ENCODE measurements at places on chromosomes 5 and 9.

DNA sequence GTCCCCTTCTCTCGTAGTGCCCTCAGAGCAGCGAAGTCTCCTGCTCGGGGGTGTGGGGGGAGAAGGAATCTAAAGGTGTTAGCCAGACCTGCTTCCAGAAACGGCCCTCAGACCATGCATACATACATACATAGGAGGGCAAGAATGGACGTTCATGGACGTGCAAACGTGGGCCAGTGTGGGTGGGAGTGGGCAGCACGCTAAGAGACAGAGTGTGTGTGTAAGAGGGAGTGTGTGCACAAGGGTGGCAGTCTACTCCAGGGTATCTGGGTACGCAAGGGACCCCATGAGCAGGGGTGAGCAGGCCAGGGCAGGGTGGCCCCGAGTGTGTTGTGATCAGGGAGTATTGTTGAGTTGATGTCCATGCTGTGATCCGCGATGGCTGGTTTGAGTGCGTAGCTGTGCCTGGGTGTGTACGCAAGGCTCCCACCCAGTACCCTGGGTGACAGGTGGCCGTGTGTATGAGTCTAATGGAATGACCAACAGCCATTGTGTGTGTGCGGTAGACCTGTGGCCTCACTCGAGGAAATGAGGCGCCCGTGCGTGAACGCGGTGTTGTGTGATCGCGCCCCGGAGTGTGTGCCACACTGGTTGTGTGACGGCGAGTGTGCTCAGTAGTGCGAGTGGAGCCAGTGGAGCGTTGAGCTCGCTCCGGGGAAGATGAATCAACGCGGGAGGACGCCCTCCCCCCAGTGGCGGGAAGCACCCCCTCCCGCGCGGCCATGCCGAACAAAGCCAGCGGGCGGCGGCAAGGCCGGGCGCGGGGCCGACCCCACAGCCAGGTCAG, 826 bp downstream of the GPRIN1 start:
- DNase-seq: no peak

- no peak for DNase-seq
Observed at GRCh38 chr5:10581867-10582511, 18.1 kb downstream of the ANKRD33B start.

- DNase-seq: no peak
Observed at GRCh38 chr5:71903808-71904207, 184.7 kb downstream of the CARTPT start.

DNA sequence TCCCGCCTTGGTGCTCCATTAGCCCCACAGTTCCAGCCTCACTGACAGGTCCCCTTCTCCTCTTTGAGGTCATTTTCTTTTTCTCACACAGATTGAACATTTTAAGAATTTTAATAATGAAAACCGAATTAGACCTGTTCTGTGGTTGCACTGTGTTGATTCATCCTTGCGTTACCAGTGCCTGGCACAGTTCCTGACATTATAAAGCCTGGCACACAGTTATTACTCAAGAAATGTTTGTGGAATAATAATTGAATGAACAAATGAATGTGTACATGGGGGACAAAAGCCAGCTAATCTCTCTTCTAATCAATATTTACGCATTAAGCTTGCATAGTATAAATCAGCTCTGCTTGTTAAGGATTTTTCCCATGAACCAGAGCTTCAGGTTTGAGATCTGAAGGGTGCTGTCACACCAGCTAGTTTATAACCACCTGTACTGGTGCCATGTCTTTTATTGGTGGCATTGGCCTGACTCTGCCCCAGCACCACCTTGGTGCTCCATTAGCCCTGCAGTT, 80.0 kb downstream of the SV2C start:
- DNase-seq: no peak

DNA sequence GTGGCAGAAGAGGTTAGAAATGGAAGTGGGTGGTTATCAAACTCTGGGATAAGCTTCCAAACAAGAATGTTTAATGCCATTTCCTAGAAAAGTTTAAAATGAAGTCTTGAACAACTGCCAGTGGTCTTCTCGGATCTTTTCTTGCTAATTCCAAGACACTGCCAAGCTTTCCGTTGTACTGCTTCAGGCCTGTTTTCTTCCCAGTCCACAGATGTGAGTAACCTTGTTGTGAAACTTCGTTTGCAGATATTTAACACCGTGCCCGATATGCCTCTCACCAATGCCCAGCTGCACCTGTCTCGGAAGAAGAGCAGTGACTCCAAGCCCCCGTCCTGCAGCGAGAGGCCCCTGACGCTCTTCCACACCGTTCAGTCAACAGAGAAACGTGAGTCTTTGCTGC, 269.8 kb downstream of the NR3C1 start:
- DNase-seq: no peak

- DNase-seq: no peak
Observed at GRCh38 chr5:78554670-78555069, 93.9 kb downstream of the LHFPL2 start.

DNA sequence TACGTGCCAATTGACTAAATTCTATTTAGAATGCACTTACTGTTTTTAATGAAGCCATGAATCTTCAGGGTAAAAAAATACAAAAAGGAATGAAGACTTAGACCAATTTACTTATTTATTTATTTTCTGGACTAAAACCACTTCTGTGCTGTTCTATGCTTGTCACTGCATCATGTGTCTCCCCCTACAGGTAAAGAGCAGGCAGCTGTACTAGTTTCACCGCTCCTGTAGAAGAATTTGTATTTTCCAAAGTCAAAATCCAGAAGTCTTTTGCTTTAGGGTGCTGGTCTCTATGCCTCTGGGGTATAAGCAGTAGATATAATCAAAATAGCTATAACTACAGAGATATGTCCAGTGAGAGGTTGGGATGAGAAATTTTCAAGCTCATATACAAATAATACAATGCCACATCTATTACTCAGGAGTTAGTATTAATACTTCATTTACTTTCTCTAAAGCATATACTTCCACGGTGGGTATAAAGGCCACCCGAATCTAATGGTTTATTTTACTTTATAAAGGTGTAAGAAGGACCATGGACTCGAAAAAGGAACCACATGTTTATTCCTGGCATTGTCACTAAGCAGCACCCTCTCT, 591.5 kb downstream of the RAB3C start:
- peak; percentile 75 for DNase-seq

DNA sequence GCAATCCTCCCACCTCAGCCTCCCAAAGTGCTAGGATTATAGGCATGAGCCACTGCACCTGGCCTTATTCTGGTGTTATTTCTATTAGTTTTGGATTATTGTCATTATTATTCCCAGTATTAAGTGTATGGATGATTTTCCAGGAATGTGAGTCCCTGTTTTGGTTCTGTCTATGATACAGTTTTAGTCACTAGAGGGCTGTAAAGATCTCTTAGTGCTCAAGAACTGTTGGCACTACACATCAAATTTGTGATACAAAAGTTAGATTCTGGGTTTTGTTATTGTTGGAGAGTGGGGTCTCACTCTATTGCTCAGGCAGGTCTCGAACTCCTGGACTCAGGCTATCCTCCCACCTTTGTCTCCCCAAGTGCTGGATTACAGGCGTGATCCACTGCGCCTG, 12.1 kb downstream of the CCL28 start:
- DNase-seq: peak; percentile 10

DNA sequence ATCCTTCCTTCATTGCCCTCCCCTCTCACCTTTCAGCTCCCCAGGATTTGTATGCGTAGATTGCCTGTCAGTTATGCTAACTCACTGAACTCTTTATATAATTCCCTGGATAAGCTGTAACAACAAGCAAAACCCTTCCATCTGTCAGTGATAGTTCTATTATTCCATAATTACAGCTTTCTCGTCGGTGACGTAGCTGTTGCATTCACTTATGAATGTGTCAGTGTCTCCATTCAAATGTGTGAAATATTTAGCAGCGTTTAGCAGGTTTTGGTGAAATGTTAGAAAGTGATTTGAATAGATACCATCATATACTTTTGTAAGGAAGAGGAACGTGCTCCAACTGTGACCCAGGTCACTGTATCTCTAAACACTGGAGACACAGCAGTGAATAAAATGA, 45.2 kb downstream of the PIP5K1B start:
- DNase-seq: no peak

DNA sequence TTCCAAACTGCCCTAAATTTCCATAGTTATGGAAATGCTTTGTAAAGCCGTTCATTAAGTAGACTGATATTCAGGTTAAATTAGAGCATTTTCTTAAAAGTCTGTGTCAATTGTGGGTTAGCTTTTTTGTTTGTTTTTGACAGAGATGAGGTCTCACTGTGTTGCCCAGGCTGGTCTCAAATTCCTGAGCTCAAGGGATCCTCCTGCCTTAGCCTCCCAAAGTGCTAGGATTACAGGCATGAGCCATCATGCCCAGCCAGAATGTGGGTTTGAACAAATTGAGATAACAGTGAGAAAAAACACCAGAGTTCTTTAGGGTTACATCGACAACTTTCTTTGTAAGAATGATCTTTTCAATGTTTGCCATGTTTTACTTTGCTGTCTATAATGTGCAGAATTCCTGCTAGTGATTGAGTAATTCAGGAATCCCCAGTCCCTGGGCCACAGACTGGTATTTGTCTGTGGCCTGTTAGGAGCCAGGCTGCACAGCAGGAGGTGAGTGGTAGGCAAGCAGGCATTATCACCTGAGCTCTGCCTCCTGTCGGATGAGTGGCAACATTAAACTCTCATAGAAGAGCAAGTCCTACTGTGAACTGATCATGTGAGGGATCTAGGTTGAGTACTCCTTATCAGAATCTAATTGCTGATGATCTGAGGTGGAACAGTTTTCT, 80.5 kb downstream of the RAI14 start:
- no peak for DNase-seq

GRCh38 chr9:134492721-134493460, 148.7 kb upstream of the COL5A1 start:
- no peak for DNase-seq

GRCh38 chr9:120350596-120350995, 229.4 kb downstream of the CDK5RAP2 start:
- no peak for DNase-seq

- no peak for DNase-seq
Observed at GRCh38 chr5:124220418-124220817, 526.0 kb downstream of the ZNF608 start.

DNA sequence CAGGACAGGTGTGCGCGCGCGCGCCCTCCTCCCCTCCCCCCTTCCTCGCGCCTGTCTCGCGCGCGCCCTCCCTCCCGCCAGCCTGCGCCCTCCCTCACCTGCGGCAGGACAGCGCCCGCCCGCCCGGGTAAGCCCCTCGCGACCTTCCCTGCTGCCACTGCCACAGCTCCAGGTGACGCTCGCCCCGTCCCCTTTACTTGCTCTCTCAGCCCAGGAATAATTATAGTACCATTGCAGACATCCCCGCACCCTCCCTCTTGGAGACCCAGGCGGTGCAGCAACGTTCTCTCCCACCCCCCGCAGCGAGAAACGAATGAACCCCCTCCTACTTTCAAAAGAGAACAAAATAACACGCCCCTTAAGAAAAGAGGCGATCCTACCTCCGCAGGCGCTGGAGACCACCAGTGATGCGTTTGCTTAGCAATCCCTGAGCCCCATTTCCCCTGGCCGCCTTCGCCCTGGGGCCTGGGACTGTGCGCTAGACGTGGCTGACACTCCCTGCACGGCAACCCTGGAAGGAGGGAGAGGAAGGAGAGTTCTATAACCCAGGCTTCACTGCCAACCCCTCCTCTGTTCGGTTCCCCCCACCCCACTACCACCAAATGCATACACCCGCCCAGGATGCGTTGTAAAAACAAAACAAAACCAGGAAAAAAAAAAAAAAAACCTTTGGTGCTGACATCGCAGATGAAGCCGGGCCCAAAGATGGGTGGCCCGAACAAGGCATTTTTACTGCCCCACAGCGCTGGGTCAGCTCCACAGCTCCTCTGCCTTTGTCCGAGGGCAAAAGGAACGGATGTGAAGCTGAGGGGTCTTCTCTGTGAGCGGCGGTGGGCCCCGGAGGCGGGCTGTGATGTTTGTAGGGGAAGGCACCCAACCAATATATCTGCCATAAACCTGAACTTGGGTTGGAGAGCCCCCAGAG, 5.6 kb upstream of the PURA start:
- DNase-seq: no peak

GRCh38 chr5:12716664-12717063, 812.4 kb upstream of the CTNND2 start:
- DNase-seq: no peak

- no peak for DNase-seq
Observed at GRCh38 chr9:122070728-122071515, 22.2 kb downstream of the TTLL11 start.

GRCh38 chr5:171127314-171127713, 181.7 kb upstream of the TLX3 start:
- no peak for DNase-seq

DNA sequence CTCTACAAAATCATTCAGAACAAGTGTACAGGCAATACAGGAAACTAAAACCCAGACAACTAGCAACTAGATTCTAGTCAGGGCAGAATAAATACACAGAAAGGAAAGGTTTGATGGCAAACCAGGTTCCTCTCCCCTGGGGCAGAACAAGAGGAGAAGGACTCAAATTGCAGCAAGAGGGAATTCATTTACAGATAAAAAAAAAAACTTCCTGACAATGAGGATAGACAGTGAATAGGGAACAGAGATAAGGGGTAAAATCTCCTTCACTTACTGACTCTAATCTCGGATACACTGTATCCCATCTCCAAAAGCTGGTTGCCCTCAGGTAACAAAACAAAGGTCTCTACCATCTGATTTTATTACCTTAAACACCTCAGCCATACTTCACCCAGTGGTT, 244.0 kb downstream of the SEC61B start:
- no peak for DNase-seq

- DNase-seq: no peak
Observed at GRCh38 chr5:23627976-23628375, 120.6 kb downstream of the PRDM9 start.

GRCh38 chr9:129987047-129987446, 55.9 kb downstream of the FNBP1 start:
- DNase-seq: no peak

DNA sequence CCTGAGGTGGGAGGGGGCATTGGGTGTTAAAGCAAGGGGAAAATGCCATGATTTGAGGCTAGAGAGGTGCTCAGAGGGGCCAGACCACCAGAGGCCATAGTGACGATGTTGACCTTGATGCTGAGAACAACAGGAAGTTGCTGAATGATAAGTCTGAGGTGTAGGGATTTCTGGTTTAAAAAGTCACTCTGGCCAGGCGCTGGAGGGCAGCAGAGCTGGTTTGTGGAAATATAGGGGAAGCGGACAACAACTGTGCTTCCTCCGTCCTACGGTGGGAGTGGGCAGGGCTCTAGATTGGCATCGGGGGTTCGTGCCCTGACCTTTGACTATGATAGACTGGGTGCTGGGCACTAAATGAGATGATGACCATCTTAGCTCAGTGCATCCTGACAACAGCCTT, 44.7 kb downstream of the STOM start:
- no peak for DNase-seq

DNA sequence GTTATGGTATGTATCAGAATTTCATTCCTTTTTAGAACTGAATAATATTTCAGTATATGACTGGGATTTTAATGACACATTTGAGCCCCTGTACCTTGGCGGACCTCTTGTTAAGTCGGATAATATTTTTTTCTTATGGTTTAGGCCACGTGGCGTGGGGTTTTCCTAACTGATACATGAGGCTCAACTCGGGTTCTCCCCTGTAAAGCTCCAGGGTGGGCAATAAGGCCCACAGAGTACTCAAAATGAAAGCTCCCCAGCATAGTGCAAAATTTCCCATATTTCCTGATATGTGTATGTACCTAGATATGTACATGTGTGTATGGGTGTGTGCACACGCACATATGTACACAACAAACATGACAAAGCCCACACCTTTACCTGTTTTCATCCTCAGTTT, 24.5 kb downstream of the TICAM2 start:
- DNase-seq: no peak
